ENCODE measurements at places on chromosomes 1 and 21. TPM values are rescaled to one million over a fixed set of nuclear protein-coding genes. Genes with fewer than 3 reads are reported as not detected.

GRCh38 chr1:182707122-182707521 lies 22.7 kb upstream of the RGS8 start:
- DNase-seq = no peak

DNA sequence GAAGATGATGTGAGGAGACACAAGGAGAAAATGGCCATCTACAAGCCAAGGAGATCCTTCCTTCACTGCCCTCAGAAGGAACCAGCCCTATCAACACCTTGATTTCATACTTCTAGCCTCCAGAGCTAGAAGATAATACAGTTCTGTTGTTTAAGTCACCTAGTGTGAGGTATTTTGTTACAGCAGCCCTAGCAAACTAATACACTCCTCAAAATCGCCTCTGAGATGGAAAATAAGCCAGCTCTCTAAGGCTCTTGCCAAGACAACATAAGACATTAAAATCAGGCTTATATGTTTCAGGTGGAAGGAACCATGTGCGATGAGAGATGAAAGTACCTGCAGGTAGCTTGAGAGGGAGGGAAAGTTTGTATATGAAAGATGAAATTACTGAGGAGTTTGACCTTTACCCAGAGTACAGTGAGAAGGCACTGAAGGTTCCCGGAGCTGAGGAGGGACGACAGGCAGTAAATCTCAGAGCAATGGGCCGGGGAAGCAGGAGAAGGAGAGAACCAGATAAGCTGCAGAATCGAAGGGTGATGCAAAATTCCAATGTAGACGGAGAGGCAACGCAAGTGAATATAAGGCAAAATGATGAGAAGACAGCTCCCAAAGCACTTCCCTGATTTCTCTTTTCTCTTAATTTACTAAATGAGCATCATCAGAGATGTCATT lies 84.7 kb downstream of the HHIPL2 start:
- no peak for DNase-seq

DNA sequence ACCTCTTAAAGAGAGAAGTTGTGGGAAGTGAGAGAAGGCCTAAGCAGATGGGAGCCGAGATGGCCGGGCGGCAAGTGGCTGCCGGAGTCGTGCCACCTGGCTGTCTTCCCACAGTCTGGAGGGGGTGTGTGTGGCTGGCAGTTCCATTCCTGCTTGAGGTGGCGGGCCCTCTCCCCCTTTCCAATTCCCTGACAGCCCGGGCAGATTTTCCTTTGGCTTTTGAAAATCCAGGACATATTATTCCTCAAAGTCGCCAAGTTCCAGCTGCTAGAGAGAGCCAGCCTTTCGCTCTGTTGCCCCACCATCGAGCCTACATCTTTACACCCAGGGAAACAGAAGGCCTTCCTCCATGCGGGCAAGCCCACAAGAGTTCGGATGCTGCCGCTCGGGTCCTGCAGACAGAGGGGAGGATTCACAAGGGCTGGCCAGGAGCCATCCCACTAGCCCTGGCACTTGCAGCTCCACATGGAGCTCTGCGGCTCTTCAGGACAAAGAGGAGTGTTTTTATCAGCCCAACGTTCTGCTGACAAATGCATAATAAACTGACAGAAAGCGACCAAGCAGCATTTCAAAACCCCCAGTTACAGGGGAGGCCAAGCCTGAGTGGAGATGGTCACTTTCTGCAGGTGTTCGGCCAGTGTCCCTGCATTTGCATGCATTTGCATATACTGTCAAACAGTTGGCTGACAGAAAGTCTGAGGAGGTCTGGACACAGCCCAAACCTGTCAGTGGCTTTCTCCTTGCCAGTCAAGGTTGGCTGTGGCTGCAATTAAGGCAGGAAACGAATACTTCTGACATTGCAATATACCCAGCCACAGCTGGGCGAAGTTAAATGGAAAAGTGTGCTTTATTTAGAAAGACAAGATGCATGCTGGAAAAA lies 45.9 kb downstream of the OLIG1 start:
- no peak for DNase-seq

The AMY2A gene
- total RNA-seq = not detected

DNA sequence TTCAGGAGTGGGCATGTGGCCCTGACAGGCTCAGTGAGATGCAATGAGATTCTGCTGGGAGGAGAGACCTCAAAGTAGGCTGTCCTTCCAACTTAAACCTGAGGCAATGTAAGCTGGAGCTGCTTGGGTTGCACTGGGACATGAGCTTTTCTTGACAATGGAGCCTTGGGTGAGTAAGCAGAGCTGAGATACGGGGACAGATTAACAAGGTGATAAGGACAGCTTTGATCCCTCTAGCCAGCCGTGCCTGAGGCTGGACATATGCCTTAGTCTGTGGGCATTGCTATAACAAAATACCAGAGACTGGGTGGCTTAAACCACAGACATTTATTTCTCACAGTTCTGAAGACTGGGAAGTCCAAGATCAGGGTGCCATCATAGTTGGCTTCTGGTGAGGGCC lies 18.3 kb upstream of the NGF start:
- DNase-seq = no peak
